MV-4-11 (cell line): ENCODE measurements at places on chromosomes 5 and 9.
A peak's percentile ranks its signal among the peaks of the same experiment; 100 is the strongest.

GRCh38 chr5:106163233-106163632 lies 1507.5 kb downstream of the EFNA5 start:
- DNase-seq, result no peak

DNA sequence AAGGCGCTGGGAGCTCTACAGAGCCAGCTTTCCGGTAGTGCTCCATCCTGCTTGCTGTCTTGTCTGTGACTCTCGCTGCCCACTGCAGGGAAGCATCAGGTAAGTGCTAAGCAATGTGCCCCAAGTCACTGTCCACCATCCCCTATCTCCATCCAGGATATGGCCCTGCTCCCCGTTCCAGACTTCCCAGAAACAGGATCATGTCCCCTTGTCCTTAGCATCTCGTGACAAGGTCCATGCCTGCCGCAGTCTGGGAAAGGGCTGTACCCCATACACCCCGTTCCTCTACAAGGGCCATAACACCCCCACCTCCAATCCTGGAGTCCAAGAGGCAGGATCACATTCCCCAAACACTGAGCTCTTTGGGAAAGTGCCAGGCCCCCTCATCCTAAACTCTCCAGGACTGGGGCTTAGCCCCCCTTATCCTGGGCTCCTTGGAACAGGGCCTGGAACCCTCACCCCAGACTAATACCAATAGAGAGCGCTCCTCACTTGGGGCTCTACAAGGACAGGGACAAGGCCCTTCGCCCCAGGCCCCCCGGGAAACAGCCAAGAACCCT lies 566 bp downstream of the RPP25L start:
- no peak for DNase-seq

- no peak for DNase-seq
Measured at GRCh38 chr5:109345699-109346098, 64.1 kb downstream of the PJA2 start.

- peak; percentile 45 for DNase-seq
Measured at GRCh38 chr5:72440207-72440638, 67.0 kb downstream of the ZNF366 start.

DNA sequence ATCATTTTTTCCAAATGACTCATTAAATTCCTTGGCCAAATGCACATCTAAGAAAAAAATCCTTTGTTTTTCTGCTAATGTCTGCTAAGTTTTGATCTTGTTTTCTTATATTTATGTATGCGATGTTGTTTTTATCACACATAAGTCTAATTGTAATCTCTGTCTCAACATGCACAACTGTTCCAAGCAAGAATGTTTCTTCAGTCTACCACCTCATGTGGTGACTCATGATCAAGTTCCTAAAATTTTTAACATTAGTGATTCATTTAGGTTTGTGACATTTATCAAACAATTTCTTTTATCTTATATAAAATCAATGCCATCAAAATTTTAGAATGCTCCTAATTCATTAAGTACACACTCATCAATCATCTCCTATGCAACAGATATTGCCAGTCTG lies 763.9 kb upstream of the FAM174A start:
- no peak for DNase-seq

DNA sequence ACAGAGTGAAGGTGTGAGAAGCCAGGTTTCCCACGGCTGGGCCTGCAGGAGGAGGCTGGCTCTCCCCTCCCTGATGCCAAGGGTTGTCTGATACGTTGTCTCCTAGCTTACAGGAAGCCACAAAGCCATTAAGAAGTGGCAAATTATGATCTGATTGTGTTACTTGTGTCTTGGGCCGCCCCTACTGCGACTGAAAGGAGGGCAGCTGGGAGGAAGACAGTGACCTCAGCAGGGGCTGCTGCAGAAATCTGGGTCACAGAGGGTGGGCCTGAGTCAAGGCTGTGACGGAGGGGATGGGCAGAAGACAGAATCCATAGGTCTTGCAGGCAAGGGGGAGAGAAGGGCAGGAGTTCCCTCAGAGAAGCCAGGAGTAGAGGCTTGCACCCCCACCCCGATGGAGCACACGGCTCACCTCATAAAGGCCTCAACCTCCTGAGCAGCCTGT lies 145.0 kb downstream of the FSTL4 start:
- DNase-seq, result no peak

GRCh38 chr5:52896534-52897237 lies 92.5 kb upstream of the ITGA2 start:
- DNase-seq, result no peak

- no peak for DNase-seq
Measured at GRCh38 chr5:66896171-66896570, 300.0 kb downstream of the MAST4 start.

DNA sequence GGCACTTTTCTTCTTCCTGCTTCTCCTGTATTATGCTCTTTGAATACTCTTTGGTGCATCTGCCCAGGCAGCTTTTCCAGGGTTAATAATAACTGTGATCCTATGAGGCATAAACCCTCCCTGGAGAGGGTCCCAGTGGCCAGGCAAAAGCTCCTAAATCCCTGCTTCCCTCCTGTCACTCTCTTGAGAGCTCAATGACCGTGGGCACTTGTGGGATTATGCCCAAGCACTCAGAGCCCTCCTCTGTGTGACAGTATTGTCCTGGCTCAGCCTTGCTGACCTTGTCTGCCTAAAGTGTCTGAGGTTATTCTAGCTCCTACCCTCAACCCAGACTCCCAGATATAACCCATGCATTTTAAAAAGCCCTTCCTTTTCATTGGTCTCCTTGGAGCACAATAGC lies 51.9 kb downstream of the GALNT10 start:
- DNase-seq, result no peak

GRCh38 chr9:136307215-136307750 lies 3.4 kb upstream of the CCDC187 start:
- DNase-seq, result no peak

- DNase-seq, result no peak
Measured at GRCh38 chr5:135833961-135834638, 363 bp upstream of the SLC25A48 start.

- DNase-seq, result no peak
Measured at GRCh38 chr9:120382453-120382852, 197.5 kb downstream of the CDK5RAP2 start.

DNA sequence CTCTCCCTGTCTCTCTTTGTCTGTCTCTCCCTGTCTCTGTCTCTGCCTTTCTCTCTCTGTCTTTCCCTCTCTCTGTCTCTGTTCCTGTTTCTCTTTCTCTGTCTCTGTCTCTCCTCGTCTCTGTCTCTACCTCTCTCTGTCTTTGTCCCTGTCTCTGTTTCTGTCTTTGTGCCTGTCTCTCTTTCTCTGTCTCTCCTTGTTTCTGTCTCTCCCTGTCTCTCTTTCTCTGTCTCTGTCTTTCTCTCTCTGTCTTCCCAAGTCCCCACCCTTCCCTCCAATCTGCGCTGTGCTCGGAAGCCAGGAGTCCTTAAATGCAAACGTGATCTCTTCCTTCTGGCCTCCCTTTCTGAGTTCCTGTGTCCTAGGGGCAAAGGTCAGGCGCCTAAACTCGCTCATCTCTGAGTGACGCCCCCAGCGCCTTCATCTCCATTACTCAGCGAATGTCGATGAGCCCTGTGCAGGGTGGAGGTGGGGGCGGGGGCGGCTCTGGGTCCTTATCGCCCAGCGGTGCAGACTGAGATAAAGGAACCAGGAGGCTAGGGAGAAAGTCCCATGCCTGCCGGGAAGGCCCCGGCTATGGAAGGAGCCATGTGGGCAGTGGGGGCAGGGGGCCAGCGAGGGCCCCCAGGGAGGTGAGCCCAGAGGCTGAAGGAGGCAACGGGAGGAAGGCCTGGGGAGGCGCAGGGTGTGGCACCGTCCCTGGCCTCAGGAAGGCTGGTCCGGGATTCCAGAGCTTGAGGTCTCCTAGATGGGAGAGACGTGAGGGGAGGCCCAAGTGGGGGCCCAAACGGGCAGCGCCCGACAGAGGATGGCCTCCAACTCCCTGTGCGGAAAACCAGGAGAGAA lies 1.5 kb upstream of the SLC6A19 start:
- no peak for DNase-seq

DNA sequence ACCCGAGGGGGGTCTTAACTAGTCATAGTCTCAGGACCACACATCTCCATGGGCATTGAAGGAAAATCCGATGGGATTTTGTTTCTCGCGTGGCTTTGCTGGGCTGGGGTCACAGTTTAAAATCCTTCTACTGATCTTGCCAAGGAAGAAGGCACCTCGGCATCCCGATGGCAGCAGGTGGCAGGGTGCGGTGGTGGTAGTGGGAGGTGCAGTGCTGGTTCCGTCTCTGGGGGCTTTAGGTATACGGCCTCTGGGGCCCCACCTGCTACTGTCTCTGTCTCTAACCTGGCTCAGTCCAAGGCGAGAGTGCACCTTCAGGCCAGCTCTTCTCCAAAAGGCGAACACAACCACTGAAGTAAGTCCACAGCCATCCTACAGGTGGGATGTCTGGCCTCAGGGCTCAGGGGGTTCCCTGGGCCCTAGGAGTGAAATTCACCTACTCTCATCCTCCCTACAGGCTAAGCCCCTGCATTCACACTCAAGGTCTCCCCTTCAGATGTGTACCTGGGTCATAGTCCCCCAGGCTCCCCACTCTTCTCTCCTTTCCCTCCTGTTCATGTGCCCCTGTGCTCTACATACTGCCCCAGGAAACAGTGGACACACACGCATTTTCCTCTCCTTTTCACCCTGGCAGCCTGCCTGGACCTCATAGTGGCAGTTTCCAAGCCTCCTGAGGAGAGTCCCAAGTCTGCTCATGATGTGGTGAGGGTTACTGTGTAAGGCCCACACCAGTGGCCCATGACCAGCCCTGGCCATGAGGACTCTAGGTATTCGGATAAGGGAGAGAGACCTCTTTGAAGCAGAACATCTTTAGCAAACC lies 736 bp upstream of the FCN2 start:
- no peak for DNase-seq

GRCh38 chr9:87844506-87844905 lies 38.2 kb upstream of the SPATA31E1 start:
- no peak for DNase-seq

GRCh38 chr9:96449523-96449844 lies 485 bp upstream of the HABP4 start:
- no peak for DNase-seq

DNA sequence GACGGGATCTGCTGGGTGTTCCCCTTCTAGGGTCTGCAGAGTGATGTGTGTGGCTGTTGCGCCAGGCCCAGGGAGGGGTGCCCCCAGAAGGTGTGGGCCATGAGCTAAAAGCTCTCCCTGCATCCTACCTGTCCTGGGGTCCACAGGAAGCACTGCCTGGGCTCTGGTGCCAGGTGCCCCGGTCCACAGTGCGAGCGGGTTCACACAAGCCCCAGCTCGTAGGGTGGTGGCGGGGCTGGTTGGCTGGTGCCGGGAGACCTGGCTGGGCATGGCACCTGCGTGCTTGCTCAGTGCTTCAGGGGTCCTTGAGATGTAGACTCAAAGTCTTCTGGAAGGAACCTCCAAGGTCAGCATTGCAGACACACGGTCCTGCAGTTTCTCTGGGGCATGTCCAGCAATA lies 25.5 kb downstream of the ASS1 start:
- no peak for DNase-seq

- DNase-seq, result peak; percentile 46
Measured at GRCh38 chr5:61055434-61056006, 106.7 kb downstream of the SMIM15 start.

DNA sequence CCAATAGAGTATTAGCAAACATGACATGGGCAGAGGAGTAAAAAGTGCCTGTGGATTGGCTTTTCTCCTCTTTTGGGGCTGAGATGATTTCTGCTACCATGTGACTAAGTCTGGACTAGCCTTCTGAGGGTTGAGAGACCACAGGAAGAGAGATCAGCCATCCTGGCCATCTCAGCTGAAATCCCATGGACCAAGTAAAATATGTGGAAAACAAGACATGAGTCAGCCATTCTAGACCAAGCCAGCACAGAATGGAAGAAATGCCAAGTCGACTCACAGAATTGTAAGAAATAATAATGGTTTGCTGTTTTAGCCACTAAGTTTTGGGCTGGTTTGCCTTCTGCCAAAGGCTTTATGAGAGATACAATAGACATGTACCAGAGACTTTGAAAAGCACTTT lies 377.8 kb downstream of the CHSY3 start:
- no peak for DNase-seq

DNA sequence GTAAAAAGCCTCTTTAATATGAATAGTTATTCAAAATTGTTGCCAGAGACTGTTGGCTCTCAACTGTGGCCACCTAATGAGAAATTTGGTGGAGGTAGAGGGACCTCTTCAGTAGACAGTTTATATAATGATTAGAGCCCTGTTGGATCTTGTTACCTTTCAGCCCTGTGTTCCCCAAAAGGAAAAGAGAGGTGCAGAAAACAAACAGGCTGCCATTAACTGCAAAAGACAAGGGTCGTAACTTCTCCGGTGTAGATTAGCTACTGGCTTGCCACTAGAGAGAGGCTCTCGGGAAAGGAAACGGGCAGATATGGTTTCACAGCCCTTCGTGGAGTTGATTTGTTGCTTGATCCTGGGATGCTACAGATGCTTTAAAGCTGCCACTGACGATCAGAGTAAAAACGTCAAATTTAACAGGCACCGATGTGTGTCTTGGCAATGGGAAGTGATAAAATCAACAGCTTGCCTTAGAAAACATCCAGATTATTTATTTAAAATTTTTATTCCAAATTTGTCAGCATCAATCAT lies 7.8 kb downstream of the FST start:
- DNase-seq, result no peak

- no peak for DNase-seq
Measured at GRCh38 chr5:157168286-157168685, 2.2 kb upstream of the GARIN3 start.

GRCh38 chr9:134902936-134903335 lies 14.8 kb downstream of the FCN1 start:
- peak; percentile 5 for DNase-seq

GRCh38 chr9:111366978-111367377 lies 37.0 kb upstream of the OR2K2 start:
- DNase-seq, result no peak

DNA sequence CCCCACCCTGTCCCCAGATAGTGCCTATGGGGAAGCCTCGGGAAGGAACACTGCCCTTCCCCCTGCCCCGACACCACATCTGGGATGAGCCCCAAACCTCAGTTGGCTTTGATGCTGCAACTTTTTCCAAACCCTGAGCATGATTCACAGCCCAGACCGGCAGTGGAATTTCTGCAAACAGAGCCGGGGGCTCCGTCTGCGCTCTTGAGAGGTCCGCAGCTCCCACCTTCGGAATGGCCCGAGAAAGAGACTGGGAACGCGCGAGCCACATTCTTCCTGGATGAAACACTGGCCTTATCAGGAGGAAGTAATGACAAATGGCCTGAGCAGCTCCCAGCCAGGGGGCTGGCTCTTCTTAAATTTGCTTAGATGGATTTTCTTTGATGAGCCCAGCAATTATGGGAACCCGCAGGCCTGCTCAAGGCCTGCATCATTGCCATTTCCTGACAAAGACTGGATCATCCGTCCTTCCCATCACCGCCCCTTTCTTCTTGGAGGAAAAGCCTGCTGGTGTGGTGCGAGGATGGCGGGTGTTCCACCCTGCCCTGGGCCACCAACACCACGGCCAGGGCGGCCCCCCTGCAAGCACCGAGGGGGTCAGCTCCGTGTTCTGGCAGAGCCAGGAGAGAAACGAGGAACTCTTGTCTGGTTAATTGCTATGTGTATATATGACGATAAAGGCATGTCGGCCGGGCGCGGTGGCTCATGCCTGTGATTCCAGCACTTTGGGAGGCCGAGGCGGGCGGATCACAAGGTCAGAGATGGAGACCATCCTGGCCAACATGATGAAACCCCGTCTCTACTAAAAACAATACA lies 38.8 kb upstream of the COL5A1 start:
- DNase-seq, result no peak
